Neuronal stem cell (in vitro differentiated cells): ENCODE measurements at places on chromosomes 16 and 17.

DNA sequence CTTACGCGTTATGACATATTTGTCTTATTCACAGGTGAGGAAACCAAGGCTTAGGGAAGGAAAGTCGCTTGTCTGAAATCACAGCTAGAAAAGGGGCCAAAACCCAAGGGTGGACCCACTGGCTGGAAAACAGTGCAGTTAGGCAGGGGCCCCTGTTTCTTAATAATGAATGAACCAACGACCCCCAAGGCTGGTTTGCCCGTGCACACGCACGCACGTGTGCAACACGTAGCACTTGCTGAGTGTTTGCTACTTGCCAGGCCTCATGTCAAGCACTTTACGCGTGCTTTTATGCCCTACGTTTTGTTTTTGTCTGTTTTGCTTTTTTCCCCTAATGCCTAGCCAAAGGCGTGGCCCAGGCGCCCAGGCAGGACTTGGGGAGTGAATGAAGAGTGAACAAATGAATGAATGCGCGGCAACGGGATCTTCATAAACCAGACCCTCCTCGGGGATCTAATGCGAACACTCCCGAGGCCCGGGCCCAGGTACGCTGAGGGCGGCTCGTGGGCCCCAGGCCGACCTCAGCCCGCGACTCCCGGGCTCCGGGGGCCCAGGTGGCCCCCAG, 571 bp upstream of the USP10 start:
- H3K4me3 ChIP-seq: peak overlapping the region; percentile 58
- peaks cover 9% of the 10 kb centered on the region for H3K4me1 ChIP-seq
- DNase-seq: no peak

DNA sequence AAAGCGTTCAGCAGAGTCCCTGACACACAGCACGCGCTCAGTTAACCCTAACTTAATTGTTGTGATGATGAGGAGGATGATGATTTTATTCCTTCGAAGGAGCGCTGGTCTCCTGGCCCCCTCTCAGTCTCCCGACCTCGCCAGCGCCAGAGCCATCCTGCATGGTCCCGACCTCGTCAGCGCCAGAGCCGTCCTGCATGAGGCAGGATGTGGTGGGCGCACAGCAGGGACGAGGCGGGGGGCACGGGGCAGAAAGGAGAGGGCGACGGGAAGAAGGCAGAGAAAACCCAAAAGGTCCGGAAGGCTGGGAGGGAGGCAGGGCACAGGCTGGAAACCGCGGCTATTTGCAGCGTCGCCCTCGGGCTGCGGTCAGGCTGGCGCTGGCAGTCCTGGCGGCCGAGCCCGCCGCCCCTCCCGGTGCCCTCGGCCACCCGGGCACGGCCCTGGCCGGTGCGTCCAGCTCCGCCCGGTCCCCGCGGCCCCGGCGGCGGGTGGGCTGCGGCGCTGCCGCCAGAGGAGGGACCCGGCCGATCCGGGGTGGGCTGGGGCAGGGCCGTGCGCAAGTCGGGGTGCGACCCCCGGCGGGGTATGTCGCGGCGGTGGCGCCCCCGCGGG, 3.0 kb upstream of the TAC4 start:
- no peaks in the 10 kb centered on the region for H3K36me3 ChIP-seq
- H3K4me1 ChIP-seq: peaks cover 12% of the 10 kb centered on the region
- peak overlapping the region; percentile 42 for H3K4me3 ChIP-seq

- H3K4me3 ChIP-seq: peak overlapping the region; percentile 32
- H3K4me1 ChIP-seq: peaks cover 8% of the 10 kb centered on the region
- H3K27me3 ChIP-seq: no peaks in the 10 kb centered on the region
- peak; percentile 51 for DNase-seq
- no peak overlapping the region for H3K27ac ChIP-seq
- H3K36me3 ChIP-seq: no peaks in the 10 kb centered on the region
These were observed 1.2 kb upstream of the SPAG9 start for GRCh38 chr17:51121620-51122472.

GRCh38 chr16:88988980-88989811, 12.2 kb upstream of the CBFA2T3 start:
- H3K27ac ChIP-seq: no peak overlapping the region
- no peaks in the 10 kb centered on the region for H3K27me3 ChIP-seq
- no peak overlapping the region for H3K4me3 ChIP-seq

GRCh38 chr17:68697850-68698361, 96.7 kb upstream of the FAM20A start:
- peaks cover 1% of the 10 kb centered on the region for H3K4me1 ChIP-seq
- no peaks in the 10 kb centered on the region for H3K27me3 ChIP-seq
- H3K36me3 ChIP-seq: no peaks in the 10 kb centered on the region
- no peak overlapping the region for H3K27ac ChIP-seq
- no peak overlapping the region for H3K4me3 ChIP-seq

- H3K4me1 ChIP-seq: peaks cover 2% of the 10 kb centered on the region
- peaks cover 86% of the 10 kb centered on the region for H3K36me3 ChIP-seq
- no peak overlapping the region for H3K27ac ChIP-seq
- H3K4me3 ChIP-seq: no peak overlapping the region
- DNase-seq: no peak
These were observed 15.5 kb downstream of the HIC1 start for GRCh38 chr17:2070241-2071023.

DNA sequence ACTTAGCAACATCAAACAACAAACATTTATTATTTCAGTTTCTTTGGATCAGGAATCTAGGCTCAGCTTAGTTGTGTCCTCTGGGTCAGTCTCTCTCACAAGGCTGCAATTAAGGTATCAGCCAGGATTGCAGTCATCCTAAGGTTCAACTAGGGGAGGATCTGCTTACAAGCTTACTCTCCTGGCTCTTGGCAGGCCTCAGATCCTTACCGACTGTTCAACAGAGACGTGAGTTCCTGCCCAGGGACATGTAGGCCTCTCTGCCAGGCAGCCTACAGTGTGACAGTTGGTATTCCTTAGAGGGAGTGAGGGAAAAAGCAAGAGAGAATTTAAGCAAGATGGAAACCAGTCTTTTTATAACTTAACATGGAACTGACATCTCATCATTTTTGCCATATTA, 294.0 kb downstream of the ZFHX3 start:
- no peak overlapping the region for H3K27ac ChIP-seq
- no peaks in the 10 kb centered on the region for H3K4me1 ChIP-seq
- no peak overlapping the region for H3K4me3 ChIP-seq
- no peak for DNase-seq
- no peaks in the 10 kb centered on the region for H3K27me3 ChIP-seq
- H3K36me3 ChIP-seq: peaks cover 6% of the 10 kb centered on the region
